ENCODE measurements at places on chromosomes 12 and 14.

DNA sequence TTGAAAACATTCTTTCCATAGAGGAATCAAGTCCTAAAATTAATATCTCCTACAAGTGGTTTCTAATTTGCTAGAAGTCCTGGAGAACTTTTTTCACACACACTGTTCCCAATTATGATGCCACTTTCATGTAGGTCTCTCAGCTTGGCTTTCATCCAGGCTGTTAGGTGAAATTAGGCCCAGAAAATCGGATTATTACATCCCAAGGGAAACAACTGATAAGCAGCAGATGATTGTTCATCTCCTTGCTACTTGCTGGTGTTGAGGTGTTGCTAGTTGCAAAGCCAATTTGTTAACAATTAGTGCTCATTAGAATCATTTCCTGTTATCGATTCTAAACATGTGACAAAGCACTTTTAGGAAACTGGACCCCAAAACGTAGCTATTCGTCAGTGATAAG is 248.0 kb downstream of the PDZRN4 start:
- DNase-seq = no peak

DNA sequence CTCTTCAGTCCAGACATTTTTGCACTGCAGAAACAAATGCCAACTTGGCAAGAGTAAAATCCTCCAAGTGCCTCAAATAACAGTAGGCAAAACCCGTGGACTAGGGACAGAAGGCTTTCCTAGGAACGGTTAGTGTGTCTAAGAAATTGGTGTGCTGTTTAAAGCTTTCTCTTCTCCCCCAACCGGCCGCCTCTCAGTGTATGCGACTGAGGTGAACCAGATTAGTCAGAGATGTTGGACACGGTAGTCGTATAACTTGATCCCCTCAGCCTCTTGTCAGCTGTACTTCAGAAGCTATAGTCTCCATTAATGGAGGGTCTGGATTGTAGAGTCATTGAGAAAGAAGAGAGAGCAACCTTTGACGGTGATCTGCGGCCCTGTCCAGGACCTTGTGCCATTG is 21.7 kb downstream of the PPFIBP1 start:
- DNase-seq = no peak

GRCh38 chr14:36952689-36953088 is 219.7 kb downstream of the SLC25A21 start:
- DNase-seq = no peak

GRCh38 chr12:26112703-26113147 is 12.1 kb downstream of the BHLHE41 start:
- DNase-seq = no peak

- no peak for DNase-seq
These were observed 248.5 kb downstream of the GLT1D1 start for GRCh38 chr12:129101816-129102215.

DNA sequence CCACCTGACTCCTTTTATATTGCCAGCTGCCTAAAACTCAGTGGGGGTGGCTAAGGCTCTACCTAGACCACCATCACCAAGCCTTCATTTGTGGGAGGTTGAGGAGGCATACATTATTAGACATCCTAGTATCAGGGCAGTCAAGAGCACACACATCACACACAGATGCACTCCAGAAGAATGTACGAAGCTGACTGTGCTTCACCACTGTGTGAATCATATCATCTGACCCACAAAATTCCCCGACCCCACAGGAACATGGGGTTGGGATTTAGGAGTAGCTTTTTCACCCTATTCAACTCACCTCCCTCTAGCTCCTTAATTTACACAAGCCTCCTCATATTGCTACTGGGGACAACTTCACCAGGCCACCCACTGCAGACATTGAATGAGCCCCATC is 64.8 kb upstream of the BDKRB2 start:
- no peak for DNase-seq

GRCh38 chr14:35818346-35819115 is 7.6 kb upstream of the BRMS1L start:
- DNase-seq = peak; percentile 55

DNA sequence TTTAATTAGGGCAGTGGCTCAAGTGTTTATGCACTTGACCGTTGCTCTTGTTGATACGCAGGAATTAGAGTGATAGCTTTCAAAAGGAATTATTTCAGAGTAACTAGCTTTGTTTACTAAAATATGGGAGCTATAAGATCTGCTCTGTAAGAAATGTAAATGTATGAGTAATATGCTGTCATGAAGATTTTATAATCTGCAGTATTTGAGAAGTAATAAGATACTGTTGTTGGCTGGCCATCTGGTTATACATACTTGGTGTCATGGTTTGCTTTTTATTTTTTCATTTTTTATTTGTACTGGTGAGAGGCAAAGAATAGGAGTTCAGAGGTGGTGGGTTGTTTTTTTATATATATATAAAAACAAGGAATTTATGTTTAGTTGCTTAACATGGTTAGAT is 58.5 kb downstream of the PLXNC1 start:
- no peak for DNase-seq

DNA sequence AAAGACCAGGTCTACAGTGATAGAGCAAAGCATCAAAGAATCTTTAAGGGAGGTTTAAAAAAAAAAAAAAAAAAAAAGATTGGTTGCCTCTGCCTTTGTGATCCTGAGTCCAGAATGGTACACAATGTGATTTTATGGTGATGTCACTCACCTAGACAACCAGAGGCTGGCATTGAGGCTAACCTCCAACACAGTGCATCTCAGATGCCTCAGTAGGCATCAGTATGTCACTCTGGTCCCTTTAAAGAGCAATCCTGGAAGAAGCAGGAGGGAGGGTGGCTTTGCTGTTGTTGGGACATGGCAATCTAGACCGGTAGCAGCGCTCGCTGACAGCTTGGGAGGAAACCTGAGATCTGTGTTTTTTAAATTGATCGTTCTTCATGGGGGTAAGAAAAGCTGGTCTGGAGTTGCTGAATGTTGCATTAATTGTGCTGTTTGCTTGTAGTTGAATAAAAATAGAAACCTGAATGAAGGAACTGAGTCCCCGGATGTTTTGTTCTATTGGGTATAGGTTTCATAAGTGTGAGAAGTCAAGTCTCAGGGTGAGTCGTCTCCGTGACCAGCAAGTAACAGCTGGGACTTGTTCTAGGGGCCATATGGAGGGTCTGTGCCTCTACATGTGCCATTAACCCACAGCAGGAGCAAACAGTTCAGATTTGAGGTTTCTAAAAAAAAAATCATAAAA is 9.3 kb downstream of the PEBP1 start:
- DNase-seq = no peak

- no peak for DNase-seq
These were observed 91.1 kb downstream of the SRRM4 start for GRCh38 chr12:119072440-119072839.

DNA sequence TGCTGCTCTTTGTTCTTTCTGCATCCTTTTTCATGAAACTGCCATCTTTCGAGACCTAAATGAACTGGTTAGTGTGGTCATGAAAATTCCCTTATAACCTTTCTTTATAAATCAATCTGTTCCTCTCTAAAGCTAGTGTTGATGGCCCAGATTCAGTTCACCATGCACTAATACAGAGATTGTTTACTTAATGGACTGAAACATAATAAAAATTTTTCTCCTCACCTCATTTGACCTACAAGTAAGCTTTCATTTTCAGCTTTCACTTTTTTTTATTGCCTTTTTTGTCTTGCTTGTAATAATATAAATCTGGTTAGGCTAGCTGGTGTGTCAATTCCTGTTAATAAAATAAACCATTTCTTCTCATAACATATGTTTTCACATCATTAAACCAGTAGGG is 183.8 kb downstream of the CCDC59 start:
- DNase-seq = no peak

DNA sequence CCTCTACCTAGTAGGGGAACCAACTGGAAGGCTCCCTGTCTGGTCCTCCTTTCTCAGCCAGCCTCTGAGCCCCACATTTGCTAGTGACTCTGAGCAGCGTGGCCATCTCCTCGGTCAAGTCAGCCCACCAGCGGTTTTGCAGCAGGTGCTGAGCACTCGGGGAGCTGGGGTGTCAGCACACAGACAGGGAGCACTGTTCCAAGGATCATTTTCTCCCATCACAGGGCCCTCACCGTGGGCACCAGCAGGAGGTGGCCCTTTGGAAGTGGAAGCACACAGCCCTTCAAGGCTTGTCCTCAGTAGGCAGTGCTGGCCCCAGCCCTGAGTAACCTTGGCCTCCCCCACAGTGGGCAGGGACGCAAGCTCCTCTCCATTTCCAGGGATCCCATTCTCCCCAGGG is 24.1 kb upstream of the EML1 start:
- no peak for DNase-seq

GRCh38 chr14:26191123-26191522 is 406.7 kb downstream of the NOVA1 start:
- DNase-seq = no peak

GRCh38 chr14:21078287-21078686 is 8.2 kb downstream of the ARHGEF40 start:
- DNase-seq = no peak

GRCh38 chr14:47425302-47425701 is 250.1 kb downstream of the MDGA2 start:
- no peak for DNase-seq

- no peak for DNase-seq
These were observed 153.1 kb downstream of the GARIN6 start for GRCh38 chr12:99800605-99801004.

DNA sequence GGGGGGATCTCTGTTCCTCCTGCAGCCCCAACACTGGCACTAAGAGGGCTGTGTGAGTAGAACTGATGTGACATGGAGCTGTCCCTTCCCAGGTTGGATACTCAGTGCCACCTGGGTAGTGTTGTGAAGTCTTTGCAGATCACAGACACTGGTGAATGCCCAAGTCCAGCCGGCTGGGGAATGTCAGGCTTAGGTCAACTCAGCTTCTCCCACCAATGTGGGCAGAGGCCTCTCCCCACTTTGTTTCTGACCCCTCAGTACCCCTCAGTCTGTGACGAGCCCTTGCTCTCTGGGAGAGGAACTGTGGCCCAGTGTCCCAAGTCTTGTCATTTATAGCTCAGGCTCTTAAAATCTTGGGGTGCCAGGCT is 11.3 kb downstream of the SLC25A29 start:
- DNase-seq = no peak

DNA sequence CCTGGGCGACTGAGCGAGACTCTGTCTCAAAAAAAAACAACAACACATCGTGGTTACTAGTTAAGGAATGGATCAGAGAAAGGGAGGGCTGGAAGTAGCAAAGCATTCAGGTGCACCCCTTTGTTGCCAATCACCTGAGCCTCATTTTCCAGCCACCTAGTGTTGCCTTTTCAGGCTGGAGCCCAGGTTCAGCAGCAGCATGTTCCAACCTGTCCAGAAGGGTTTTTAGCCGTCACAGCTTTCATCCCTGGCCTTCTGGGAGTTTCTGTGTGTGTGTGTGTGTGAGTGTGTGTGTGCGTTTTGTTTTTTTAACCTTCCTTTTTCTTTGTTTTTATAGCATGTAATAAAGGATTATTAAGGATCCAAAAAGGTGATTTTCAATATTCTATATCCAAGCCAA is 121.1 kb upstream of the ATF1 start:
- no peak for DNase-seq

DNA sequence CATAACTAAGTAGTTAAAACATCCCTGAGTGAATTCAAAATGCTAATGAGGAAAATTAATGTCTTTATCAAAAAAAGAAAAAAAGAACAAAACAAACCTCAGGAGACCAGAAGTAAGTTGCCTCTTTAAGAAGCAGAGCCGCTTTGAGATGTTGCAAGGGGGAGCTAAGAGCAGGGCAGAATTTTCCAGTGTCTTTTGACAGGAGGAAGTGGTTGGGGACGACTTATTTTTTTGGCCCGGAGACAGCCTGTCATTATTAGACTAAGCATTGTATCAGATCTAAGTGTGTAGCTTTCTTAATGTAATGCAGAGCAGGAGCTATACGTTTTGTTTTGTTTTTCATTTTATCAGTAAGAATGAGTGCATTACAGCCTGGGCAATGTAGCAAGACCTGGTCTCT is 206.6 kb downstream of the CACNA1C start:
- peak; percentile 58 for DNase-seq

GRCh38 chr12:89357297-89357730 is 5.0 kb upstream of the DUSP6 start:
- DNase-seq = no peak

- DNase-seq = no peak
These were observed 85.3 kb downstream of the DPF3 start for GRCh38 chr14:72808564-72808963.

GRCh38 chr12:30926243-30927221 is at the start of gene TSPAN11:
Gene TSPAN11 (plus strand): TSS chr12:30926748. CDS start chr12:30953992, 27,244 bp downstream.
- no peak for DNase-seq

- no peak for DNase-seq
These were observed 121.6 kb downstream of the GLT1D1 start for GRCh38 chr12:128974881-128975280.

DNA sequence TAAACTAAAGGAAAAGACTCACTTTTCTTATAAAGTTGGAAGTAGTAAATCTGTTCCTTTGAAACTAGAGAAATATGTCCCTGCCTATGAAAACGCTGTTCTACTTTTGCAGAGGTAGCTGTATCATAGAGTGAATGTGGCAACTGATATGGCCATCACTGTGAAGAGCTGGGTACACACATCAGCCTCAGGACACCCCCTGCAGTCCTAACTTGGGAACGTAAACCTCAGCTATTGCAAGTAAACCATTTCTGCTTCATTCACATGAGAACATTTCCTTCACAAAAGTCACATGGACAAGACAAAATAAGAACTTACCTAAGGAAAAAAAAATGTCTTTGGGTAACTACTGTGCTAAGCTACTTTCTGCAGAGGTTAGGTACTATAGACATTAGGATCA is 233.3 kb upstream of the PPFIA2 start:
- DNase-seq = peak; percentile 6

DNA sequence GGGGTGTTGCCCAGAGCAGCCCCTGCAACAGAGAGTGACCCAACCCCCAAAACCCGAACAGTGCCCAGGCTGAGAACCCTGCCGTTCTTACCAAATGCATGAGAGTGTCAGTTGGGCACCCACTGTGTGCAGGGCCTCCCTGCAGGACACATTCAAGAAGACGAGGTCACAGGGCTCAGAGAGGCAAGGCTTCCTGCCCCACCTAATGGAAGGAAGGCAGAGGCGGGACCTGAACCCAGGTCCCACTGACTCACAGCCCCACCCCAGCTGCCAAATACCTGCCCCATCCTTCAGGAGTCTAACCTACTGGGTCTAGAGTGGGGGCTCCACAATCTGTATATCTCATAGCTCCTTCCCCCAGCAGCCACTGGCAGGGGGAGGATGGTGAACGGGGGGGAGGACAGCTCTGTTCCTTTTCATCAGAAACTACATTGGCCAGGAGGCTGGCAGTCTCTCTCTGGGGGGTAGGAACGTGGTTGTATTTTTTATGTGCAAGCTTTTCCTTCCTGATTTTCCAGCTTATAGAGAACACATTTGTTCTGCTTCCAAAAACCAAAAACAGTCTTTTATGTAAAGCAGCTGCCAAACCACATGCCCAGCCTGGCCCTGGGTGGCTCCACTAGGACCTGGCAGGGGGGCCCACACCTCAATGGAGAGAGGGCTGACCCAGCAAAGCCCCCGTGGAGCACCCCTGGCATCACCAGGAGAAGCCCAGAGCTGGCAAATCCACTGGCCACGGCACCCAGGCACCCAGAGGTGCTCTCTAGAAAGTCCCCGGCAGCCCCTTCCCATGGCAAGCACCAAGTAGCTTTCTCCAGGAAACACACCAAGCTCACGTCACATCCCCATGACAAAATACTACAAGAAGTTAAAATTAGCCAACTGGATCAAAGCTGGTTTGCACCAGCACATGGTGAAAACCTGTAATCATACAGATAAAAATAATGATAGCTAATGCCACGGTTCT is 17.0 kb downstream of the NCOR2 start:
- DNase-seq = peak; percentile 80

All from Kasumi-1 (cell line).